ENCODE measurements at places on chromosomes 1 and 21.

DNA sequence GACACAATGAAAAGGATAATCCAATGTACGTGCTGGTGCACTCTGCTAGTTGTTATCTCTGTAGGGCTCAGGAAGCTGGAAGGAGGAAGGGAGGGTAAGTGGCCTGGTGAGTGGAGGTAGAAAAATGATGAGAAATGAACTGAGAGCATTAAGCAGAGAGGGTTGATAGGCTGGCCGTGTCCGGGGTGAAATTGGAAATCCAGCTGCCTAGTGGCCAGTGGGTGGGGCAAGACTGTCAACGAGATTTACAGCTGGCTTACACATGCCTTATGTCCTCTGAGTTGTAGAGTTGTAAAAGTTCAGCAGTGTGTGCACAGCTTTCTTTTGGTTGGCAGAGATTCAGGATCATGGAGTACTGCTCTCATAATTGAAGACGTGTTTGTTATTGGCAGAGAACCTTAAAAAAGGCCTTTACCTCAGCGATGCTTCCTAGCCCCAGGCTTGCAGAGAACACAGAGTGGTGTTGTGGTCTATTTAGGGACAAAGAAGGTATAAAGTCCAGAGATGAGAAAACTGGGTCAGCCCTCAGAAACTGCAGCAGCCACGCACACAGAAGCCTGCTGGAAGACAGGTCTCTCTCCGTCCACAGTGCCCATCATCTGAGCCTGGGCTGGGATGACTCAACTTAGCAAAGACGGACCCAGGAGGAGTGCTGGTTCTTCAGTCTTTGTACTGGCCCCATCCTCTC, 132.4 kb downstream of the EDEM3 start:
- peak; percentile 95 for DNase-seq

DNA sequence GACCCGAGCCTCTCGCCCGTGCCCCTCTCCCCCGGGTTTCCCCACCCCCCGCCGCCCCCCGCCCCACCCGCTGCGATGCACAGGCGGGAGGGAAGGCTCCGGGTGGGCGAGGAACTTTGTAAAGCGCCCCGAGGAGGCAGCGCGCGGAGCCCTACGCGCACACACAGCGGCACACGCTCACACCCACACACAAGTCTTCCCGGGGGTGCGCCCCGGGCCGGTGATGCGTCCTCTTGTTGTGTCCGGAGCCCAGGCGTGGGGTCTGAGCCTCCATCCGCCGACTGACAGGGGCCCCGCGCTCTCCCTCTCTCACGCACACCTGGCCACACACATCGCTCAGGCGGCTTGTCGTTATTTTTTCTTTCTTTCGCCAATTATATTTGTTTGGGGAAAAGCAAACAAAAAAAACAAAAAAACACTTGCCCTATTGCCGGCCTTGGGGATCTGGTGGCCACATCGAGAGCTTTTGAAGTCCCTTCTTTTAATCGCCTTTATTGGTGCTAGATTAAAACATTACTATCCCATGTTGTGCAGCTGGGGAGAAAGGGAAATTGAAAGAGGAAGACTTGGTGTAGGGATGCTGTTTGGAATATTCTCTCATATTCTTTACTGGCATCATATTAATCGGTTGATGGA, 770 bp downstream of the NTNG1 start:
- DNase-seq: peak; percentile 41

- DNase-seq: no peak
Measured at GRCh38 chr1:66273656-66274055, 260.3 kb upstream of the SGIP1 start.

GRCh38 chr1:156344409-156344808, 6.1 kb downstream of the TSACC start:
- no peak for DNase-seq

GRCh38 chr1:177106196-177106595, 58.3 kb downstream of the ASTN1 start:
- DNase-seq: no peak

- DNase-seq: no peak
Measured at GRCh38 chr1:103937763-103938357, 188.2 kb downstream of the AMY1C start.

GRCh38 chr1:30533796-30534550, 189.4 kb downstream of the MATN1 start:
- DNase-seq: no peak

DNA sequence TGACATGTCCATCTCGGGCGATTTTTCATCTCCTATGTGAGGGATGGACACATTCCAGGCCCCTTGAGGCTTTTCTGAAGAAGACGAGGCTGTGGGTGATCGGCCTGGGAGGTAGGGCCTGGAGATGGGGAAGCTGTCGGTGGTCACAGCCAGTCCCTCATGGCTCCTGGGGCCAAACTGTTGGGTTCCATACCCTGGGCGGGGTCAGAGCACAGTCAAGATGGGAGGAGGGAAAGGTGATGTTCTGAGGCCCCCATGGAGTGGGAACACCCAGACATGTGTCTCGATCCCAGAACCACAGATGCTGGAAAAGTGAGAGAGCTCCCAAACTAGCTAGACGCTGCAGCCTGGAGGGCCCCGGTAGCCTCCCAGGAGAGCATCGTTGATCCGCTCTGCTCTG, 157.5 kb upstream of the C1orf174 start:
- no peak for DNase-seq

DNA sequence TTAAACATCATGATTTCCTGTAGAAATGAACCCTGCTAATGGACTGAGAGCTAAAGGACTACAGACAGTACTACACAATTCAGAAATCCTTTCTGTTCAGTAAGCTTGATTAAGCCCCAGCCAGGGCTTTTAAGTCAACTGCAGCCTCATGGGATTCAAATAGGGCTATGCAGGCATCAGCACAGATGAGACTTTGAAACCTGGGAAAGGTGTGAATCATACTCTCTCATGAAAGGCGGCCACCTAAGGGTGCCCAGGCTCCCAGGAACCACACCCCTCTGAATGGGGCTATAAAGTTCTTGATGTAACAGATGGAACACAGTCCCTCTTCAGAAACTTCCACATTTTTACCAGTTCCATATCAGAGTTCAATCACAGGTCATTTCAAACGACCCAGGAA, 7.6 kb downstream of the SIPA1L2 start:
- DNase-seq: no peak

DNA sequence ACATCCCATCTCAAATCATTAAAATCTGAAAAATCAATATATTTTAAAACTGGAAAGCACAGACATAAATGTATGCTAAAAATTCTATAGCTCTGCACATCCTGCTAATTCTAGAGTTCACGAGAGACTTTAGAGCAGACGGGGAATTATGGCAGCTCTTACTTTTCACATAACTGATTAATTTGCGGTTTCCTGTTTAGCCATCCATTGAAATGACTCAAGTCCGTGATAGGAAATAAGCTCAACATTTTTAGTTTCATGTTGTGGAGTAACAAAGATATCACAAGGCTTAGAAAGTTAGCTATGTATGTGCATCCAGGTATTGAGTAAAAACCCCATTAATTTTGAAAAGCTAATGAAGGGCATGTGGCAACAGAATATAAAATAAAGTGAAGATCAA, 123.2 kb downstream of the SMYD2 start:
- DNase-seq: peak; percentile 37

DNA sequence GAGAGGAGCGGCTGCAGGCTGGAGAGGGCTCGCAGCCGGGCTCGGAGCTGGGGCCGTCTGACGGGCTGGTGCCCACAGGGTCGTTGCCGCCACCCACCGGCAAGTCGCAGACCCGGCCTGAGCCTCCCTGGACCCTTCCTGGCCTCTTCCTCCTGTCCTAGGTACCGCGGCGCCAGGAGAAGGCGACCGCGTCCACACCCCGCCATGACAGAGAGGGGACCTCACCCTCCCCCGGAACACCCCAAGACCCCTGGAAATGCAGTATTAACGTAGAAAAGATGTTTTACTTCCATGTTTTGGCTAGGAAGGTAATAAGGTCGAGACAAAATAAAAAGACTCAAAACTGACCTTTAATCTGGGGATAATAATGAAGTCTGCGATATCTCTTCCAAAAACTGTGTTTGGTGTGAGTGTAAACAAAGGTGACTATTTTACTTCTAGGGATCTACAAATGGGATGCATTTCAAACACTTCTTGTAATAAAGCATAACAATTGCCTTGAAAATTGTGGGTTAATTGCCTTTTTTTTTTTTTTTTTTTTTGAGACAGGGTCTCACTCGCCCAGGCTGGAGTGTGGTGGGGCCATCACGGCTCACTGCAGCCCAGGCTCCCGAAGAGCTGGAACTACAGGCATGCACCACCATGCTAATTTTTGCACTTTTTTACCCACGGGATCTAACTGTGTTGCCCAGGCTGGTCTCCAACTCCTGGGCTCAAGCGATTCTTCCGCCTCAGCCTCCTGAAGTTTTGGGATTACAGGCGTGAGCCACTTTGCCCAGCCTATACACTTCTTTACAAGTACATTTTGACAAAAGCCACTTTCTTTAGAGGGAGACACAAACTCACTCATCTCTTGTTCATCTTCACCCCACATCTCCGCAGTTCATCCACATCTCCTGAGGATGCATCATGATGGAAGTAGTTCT, 838 bp upstream of the RSRP1 start:
- no peak for DNase-seq

GRCh38 chr1:115924770-115925169, 51.5 kb upstream of the SLC22A15 start:
- no peak for DNase-seq

GRCh38 chr21:34928637-34929036, 120.5 kb downstream of the RUNX1 start:
- DNase-seq: no peak

DNA sequence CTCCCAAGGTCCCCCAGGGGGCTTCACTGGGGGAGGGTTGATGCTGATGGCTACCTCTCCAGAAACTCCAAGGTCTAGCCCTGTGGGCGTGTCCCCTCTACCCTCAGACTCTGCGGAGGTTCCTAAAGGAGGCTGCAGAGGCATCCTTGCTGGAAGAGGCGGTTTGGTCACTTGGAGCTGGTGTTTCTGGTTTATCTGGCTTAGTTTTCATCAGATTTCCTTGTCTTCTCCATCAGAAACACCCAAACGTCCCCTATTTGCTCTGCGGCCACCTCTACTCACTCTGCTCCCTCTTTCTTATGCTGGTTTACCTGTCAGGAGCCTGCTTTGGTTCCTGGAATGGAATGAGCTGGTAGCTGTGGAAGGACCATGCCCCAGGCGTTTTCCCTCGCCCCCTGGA, 2.5 kb downstream of the PKP1 start:
- DNase-seq: no peak

DNA sequence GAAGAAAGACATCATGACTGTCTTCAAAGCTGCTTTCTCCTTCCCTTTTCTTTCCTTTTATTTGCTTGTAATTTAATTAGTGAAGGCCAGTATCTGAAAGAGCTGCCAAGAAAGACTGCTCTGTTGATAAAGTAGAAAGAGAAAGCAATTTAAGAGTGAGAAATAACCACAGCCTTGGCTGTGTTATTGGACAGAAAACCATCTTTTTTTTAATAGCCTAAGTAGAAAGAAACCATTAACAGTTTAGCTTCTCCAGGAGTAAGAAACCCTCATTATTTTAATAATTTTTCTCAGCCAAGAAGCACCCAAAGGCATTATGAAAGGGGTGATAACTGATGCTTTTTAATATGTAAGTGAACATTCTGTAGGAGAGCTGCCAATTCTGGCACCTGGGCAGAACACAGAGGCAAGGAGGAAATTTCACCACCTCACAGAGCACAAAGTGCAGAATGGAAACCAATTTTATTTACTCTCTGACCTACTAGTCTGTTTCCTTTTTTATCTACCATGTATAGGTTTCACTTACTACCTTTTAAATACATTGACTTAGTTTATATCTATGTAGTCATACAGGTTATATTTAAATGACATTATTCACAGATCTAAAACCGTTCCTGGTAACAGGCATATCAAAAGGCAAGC, 703.2 kb downstream of the MRPL39 start:
- DNase-seq: no peak

GRCh38 chr1:100443811-100444571, 91.7 kb downstream of the CDC14A start:
- peak; percentile 9 for DNase-seq

GRCh38 chr21:44382536-44382935, 29.1 kb downstream of the TRPM2 start:
- DNase-seq: no peak

- DNase-seq: no peak
Measured at GRCh38 chr1:74714429-74715235, 18.2 kb downstream of the CRYZ start.
